ENCODE measurements at places on chromosomes 12 and 14.
A peak's percentile ranks its signal among the peaks of the same experiment; 100 is the strongest.

- DNase-seq = no peak
Observed at GRCh38 chr12:9333161-9333560, 125.0 kb upstream of the PZP start.

GRCh38 chr14:93522221-93522620, 91.5 kb downstream of the UNC79 start:
- no peak for DNase-seq

DNA sequence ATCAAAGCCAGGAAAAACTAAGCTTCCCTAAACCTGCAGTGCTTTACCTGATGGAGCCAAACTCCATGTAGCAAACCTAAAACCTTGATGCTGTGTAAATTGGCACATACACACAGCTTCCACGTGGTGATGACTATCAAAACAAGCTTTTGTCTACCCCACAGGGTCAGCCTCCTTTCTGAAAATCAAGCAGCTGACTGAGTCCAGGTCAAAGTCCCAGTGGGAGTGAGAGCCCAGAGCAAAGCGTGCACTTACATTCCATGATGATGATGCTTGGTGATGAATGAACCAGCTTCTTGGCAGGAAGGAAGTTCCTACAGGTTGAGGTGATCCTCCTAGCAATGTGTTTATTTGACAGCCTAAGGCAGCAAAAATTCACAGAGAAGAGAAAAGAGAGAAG, 630.0 kb upstream of the TBX3 start:
- DNase-seq = peak; percentile 94

DNA sequence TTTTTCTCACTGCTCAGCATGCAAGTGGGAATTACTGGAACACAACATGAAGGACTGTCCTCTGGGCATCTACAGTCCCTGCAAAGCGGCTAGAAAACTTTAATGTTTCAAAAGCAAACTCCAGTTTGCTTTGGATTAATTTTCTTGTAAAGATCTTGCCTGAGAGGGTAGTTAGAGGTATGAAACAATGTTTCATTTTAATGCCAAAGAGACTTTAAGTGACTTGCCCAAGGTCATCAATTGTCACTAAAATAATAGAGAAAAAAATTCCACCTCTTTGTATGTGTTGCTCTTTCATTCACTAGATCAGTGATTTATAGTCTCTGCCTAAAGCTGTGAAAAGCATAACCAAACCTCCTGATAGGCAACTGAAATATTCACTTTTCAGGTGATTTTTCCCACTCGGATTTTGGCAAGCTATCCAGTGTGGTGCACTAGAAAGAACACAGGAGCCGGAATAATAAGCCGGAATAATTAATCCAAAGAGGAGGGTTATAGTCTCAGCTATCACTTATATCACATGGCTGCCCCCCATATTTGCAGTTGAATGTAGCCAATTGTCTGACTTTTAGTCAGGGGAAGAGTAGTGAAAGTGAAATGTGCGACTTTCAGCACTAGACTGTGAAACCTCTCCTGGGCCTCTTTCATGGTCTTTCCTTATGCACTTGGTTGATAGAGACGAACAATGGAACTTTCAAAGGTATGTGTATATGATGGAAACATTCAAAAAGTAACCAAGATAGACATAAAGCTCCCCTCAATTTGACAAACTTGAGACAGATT, 107.7 kb downstream of the SLC6A15 start:
- no peak for DNase-seq

- DNase-seq = no peak
Observed at GRCh38 chr12:88743946-88744685, 163.8 kb upstream of the KITLG start.

DNA sequence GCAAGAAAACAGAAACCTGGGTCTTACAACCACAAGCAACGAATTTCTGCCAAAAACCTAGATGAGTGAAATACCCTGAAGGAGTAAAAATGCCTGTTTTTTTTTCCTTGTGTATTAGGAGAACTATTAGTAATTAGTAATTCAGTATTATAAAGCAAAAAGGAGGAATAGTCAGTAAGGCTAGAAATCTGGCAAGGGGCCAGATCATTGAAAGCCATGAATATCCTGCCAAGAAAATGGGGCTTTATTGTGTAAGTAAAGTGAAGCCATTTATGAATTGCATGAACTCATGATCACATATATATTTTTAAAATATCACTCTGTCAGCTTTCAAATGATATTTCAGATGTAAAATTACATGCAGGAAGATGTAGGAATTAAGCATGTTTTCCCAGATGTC, 57.9 kb downstream of the TXNDC16 start:
- DNase-seq = no peak

All from kidney tubule cell (primary cell).